ENCODE measurements at places on chromosomes 16 and 17.

DNA sequence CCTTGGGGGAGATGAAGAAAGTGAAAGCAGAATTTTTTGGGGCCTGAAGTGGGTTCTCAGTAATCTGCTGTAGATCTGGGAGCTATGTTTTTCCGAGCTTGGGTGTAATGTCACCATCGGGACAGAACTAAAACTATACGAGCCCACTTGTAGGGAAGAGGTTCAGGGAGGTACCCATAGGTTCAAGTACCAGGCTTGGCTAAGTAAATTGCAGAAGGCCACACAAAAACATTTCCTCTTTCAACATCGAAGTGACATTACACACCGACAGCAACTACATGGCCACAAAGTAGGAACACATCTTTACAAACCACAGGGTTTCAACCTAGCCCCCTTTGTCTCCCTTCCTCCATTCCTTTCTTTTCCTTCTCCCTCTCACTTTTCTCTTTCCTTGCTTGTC lies 10.2 kb upstream of the ASIC2 start:
- DNase-seq = no peak

DNA sequence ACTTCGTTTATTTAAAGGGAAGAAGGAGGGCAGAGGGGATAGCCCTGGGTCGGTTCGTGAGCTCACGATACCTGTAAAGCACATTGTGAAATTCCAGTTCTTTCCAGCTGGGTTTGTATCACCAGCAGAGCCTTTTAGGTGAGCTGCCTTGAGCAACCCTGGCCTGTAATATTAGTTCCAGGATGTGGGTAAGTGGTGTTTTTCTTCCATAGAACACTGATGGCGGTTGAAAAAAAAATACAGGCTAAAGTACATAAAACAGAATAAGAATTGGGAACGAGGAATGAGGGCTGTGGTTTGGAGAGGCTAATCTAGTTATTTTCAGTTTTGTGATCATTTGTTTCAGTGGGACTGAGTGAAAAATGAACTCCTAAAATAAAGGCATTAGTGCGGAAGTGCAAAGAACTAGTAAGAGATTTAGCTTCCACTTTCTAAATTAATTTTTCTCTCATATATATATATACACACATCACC lies 20.6 kb downstream of the HS3ST3B1 start:
- DNase-seq = no peak

- no peak for DNase-seq
Observed at GRCh38 chr17:42779304-42779935, 990 bp upstream of the WNK4 start.

- no peak for DNase-seq
Observed at GRCh38 chr17:50129353-50129727, 620 bp downstream of the SAMD14 start.

- no peak for DNase-seq
Observed at GRCh38 chr16:12788758-12789157, 14.9 kb downstream of the CPPED1 start.

DNA sequence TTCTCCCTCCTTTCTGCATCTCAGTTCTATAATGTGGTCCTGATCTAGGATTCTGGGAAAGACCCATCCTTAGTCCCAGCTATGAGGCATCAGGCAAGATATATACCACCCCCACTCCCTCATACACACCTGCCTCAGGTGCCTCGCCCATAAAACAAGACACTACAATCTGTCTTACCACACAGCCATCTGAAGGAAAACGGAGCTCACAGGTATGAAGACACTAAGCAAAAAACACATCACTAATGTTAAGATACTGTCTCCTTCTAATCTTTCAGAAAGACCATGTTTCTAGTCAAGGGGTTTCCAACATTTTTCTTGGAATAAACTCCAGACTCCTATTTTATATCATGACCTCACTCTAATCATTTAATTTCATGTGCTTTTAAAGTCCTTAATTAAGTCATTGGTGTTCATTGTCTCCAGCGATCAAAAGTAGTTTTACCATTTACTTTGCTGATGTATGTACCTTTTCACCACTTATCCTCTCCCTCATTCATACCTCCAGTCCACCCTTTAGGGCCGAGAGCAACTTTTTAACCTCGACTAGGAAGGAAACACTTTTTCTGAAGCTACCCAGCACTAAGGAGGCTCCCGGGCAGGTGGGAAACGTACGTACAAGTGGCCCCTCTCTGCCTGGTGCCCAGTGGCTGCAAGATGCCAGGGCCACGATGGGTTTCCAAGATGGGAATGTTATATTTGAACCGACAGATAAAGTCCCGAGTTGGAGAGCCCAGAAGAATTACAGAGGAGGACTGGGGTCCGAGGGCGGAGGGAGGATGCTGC lies 979 bp downstream of the MAP3K14 start:
- DNase-seq = no peak

DNA sequence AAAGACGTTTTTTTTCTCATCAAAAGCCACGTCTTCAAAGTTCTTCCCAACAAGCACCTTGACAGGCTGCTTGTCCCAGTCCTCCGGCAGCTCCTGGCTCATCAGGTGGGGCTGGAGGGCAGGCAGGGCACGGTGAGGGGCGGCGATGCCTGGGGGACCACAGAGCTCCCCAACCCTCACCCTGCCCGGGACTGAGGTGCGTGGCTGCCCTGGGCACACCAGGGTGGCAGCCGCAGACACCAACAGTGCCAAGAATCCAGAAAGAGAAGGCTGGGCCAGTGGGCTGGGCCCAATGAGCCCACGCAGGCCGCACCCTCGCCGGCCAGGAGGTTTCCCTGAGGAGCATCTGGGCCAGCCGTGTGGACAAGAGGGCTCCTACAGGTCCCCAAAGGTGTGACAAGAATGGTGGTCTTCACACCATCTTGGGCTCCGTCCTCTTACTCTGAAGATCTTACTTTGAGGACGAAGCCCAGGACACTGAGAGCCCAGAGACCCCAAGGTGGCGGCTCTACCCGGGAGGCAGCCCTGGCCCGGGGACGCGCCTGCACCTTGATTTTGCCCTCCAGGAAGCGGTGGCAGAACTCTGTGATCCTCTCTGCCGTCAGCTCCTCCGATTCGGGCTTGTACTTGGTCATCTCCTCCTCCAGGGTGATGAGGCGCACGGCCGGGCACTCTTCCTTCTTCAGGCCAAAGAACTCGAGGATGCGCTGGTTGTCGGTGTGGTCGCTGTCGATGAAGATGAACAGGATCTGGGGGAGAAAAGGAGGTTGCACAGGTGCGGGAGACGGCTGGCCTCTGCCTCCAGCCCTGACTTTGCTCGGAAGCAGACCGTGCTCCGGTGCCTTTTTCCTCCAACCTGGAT lies 11.3 kb upstream of the PPP1R27 start:
- DNase-seq = no peak

- DNase-seq = no peak
Observed at GRCh38 chr17:79830303-79830702, 8.9 kb downstream of the CBX4 start.

DNA sequence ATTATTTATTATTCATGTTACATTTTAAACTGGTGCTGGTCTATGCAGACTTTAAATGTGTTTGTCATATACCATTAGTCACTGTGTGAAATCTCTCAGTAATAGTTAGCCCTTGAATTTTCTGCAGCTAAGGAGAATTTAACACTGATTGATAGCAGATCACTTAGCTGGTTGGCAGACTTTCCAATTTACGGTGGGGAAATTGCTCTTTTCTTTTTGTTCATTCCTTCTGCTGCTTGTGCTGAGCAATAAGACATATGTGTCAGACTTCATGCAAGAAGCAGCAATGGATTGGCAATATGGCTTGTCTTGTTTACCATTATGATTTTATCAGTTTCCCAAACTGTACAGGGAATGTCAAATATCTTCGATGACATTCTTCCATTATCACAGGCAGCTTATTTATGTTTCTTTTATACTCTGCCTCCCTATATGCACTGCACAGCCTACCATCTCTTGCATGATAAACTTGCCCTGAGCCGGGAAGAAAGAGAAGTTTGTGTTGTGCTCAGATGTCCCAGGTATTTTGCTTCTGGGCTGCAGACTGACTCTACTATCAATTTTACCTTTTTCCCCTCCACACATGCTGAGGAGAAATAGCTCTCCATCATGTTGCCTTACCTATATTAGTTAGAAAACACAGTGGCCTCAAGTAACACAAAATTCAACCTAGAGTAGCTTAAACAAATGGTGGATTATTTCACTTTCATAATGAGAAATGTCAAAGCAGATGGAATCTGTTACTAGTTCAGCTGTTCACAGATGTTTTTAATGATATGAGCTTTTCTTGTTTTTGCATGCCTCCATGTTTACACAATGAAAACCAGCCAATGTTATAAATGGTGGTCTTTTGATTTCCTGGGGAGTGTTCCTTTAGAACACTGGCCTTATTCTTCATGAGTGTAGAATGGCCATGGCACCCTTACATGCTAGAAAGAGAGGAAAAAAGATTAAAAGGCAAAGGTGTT lies 968.1 kb upstream of the GOT2 start:
- DNase-seq = no peak

GRCh38 chr16:8623634-8624033 lies 2.1 kb downstream of the METTL22 start:
- DNase-seq = no peak

GRCh38 chr17:2975469-2975958 lies 87.9 kb downstream of the OR1D5 start:
- DNase-seq = no peak

DNA sequence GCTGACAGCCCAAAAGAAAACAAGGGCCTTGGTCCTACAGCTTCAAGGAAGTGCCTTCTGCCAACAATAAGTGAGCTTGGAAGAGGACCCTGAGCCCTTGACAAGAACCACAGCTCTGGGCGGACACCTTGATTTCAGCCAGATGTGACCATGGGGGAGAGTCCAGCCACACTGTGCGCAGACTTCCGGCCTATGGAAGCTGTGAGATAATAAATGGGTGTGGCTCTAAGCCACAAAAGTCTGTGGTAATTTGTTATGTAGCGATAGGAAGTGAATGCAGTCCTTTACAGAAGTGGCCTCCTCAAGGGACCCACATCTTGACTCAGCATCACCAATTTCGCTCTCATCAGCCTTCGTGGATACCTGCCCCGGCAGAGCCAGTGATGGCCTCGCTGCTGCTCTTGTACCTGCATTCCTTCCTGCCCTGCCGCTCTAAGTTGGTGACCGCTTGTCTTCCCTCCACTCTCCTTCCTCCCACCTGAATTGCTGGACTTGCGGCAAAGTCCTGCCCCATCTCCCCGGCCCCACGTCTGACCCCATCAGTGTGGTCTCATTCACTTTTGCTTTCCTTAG lies 29.3 kb downstream of the PRSS54 start:
- no peak for DNase-seq

DNA sequence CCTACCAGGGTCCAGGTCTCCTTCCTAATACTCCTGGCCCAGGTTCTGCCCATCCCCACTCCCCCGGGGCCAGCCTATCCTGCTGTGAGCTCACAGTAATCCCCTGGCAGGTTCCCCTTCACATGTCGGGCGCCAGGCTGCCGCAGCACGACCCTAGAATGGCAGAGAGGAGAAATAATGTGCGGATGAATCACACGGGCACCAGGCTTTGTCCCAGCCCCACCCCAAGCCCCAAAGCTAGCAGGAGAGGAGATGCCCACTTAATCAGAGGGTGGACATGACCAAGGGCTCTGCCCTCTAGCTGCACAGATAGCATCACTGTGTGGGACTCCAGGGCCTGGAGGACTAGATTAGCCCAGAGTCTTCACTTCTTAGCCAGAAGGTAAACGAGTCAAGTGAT lies 39.5 kb downstream of the ST3GAL2 start:
- no peak for DNase-seq

GRCh38 chr17:35780950-35781349 lies 14.5 kb downstream of the MMP28 start:
- no peak for DNase-seq

DNA sequence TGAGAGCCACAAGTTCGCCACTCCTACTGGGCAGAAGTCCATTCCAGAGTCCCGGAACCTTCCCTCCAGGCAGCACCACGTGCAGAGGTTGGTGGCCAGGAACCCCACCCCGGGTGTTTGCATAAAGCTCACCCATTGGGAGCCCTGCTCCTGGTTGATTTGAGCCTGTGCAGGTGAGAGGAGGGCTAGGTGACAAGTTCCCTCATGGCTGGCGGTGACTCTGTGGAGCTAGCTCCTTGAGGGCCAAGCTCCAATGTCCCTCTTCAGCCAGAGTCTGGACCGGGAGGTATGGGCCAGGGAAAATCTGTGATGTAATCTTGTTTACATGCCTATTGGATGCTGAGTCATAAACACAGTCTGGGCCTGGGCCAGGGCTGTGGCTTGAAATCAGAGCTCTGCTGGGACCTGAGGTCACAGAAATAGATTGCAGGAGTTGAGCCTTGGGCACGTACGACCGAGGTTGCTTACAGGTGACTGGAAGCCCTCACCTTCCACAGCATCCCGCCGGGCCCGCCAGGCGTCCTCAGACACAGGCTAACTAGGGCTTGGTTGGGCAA lies 118.9 kb downstream of the AATF start:
- no peak for DNase-seq

DNA sequence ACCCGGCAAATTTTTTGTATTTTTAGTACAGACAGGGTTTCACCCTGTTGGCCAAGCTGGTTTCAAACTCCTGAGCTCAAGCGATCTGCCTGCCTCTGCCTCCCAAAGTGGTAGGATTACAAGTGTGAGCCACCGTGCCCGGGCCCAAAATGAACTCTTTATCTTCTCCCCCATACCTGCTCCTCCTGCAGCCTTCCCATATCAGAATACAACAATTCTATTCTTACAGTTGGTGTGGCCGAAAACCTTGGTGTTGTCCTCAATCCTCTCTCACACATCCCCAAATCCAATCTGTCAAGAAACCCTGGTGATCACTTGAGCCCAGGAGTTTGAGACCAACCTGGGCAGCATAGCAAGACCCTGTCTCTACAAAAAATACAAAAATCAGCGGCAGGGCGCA lies 19.5 kb upstream of the SPN start:
- DNase-seq = no peak

GRCh38 chr17:57988301-57989250 lies 522 bp upstream of the VEZF1 start:
- peak; percentile 60 for DNase-seq

DNA sequence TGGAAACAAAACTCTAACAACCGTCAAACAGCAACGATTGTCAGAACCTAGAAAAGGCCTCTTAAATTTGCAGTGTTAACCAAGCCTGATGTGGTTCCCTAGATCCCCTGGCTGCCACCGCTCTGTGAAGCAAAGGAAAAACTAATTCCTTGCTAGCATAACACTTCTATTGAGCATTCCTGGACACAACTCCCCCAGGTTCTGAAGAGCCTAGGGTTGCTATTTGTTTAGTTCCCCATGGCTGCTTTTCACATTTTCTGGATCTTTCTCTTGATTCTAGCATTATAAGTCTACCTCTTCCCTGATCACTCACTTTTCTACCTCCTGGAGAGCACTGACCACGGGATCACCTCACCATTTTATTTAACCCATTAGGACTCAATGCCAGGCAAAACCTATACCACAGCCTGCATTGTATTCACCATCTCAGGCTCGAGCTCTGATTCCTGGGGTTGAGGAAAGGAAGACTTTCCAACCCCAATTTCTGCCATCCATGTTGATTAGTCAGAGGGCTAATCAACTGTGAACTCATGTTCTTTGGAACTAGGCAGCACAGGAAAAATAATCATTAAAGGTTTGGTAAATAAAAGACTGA lies 692 bp upstream of the KCNJ16 start:
- DNase-seq = no peak

- DNase-seq = no peak
Observed at GRCh38 chr16:50941681-50942080, 199.8 kb downstream of the CYLD start.
